Mesenteric fat pad (tissue), 1 donor: ENCODE measurements at places on chromosomes 4 and X.

DNA sequence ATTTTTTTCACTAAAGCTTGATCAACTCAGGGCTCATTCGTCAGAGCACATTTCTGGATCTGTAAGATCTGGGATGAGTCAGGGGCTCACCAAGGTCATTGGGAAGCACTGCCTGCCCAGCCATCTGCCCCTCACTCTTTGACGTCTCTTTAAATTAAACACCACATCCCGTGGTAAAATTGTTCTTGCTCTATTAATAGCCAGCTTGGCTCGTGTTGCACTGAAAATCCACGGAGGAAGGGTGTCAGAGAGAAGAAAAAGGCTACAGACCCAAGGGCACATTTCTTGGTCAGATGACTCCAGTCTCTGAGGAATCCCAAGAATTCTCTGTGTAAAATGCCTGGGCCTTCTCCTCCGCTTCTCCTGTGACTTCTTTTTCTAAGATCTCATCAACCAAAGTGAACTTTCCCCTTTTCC, 45.7 kb upstream of the GATB start:
- DNase-seq = no peak

DNA sequence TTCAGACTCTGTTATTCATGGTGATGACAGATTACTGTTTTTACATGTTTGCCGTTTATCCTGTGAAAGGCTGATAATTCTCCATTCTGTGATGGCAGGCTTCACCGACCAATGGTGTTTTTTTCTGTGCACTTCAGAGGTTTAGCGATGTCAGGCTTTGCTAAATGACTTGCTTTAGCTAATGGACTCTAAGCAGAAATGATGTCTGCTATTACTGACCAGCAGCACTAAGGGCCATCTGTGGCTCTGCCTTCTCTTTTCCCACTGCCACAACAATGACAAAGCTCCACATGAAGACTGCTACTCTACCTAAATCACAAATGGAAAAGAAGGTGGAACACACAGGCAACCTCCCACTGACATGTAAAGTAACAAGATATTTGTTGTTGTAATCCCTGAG, 68.4 kb upstream of the ALB start:
- DNase-seq = no peak

- DNase-seq = no peak
These were observed 9.4 kb downstream of the UVSSA start for GRCh38 chr4:1356181-1356998.

DNA sequence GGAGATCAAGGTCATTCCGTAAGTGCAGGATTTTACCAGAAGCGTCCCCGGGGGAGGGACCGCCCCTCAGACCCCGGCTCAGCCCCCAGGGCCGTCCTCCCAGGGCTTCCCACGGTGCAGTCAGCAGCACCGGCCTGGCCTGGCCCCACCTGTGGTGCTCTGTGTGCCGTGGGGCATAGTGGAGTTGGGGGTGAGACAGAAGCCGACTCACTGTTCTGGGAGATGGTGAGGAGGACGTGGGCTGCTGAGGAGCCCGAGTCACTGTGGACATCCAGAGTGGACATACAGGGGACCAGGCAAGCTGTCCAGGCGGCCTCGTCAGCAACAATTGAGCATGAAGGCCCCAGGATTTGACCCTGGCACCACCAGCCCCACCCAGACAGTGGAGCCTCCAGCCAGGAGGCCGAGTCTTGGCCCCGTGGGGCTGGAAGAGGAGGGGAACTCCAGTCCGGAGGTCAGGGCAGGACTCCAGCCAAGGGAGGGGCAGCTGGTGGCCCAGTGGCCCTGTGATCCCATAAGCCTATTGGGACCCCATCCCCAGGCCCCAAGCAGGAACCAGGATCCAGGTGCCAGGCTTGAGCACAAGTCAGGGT, 19.1 kb downstream of the ATP5ME start:
- no peak for DNase-seq

GRCh38 chrX:2427737-2428136, 73.0 kb downstream of the DHRSX start:
- DNase-seq = no peak

- DNase-seq = no peak
These were observed 647.1 kb downstream of the ANKRD50 start for GRCh38 chr4:124065422-124065821.

DNA sequence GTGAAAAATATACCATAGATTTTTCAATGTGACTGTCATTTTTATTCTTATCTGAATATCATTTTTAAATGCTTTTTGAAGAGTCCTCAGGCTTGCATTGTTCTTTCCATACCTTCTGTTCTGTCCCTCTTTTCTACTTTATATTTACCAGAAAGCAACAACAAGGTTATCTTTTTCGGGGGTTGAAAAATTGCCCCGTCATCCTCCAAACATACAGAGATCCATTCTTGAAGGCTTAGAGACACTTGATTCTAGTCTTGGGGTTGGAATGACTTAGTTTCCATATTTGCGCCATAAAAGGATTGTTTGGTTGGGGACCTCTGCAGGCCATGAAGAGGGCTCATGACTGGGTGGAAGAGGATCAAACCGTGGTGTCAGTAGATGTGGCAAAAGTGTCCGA, 63.5 kb downstream of the FAM114A1 start:
- DNase-seq = no peak

GRCh38 chr4:55121246-55121645, 4.1 kb downstream of the KDR start:
- no peak for DNase-seq

- no peak for DNase-seq
These were observed 856.6 kb downstream of the CENPC start for GRCh38 chr4:66688674-66689073.

DNA sequence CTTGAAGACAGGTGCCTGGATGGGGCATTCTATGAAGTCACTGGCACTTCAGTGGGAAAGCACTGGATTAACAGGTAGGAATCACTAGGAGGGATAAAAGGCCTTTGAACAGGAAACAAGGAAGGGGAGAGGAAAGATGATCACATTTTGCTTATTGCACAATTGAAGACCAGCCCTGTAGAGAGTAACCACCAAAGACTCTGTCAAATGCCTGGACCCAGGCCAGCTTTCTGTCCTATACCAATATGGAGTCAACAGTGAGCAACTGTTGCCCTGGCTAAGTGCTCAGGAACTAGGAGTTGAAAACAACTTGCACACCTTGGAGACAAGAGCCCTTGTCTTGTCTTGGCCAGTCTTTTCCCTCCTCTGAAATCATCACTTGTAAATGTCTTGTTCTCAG, 14.1 kb upstream of the RTL3 start:
- no peak for DNase-seq

DNA sequence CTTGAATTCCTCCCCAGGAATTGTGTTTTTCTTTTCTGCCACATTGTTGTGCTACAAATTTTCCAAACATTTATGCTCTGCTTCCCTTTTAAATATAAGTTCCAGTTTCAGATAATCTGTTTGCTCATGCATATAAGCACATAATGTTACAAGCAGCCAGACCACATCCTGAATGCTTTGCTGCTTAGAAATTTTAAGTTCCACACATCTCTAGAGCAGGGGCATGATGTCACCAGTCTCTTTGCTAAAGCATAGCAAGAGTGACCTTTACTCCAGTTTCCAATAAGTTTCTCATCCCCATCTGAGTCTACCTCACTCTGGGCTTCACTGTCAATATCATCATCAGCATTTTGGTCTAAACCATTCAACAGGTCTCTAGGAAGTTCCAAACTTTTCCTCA, 932.5 kb downstream of the SH3BGRL start:
- no peak for DNase-seq

- no peak for DNase-seq
These were observed 96.6 kb downstream of the EVC2 start for GRCh38 chr4:5611750-5612149.

DNA sequence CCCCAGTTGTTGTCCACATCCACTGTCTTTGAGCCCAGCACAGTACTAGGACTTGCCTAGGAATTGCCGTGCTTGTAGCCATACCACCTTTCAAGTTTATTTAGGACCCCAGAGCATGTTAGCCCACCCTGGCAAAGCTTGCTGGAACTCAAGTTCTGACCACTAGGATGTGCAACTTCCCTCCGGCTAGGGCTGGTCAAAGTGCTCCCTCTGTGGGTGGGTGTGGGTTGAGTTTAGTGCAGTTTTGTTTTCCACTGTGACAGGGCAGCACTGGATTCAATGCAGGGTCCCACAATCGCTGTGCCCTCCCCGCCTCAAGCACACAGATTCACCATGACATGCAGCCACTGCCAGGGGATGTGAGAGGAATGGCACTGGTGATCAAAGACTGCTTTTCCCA, 96.0 kb downstream of the RASGEF1B start:
- no peak for DNase-seq

GRCh38 chrX:130212371-130212770, 40.6 kb downstream of the RAB33A start:
- no peak for DNase-seq

DNA sequence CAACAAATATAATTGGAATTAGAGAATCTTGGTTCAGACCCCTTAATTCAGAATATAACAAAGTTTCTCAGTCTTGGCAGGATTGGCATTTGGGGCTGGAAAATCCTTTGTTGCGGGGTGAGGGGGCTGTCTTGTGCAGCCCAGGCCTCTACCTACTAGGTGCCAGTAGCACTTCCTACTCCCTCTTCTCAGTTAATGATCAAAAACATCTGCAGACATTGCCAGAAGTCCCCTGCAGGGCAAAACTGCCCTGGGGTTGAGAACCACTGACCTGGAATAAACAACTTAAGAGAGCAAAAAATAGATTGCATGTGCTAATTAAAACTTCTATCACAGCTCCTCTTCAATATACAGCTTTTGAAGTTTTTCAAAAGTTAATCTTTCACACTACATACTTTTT, 36.7 kb upstream of the CXorf38 start:
- no peak for DNase-seq

- DNase-seq = no peak
These were observed 130.3 kb downstream of the ADGRA3 start for GRCh38 chr4:22385611-22386011.

DNA sequence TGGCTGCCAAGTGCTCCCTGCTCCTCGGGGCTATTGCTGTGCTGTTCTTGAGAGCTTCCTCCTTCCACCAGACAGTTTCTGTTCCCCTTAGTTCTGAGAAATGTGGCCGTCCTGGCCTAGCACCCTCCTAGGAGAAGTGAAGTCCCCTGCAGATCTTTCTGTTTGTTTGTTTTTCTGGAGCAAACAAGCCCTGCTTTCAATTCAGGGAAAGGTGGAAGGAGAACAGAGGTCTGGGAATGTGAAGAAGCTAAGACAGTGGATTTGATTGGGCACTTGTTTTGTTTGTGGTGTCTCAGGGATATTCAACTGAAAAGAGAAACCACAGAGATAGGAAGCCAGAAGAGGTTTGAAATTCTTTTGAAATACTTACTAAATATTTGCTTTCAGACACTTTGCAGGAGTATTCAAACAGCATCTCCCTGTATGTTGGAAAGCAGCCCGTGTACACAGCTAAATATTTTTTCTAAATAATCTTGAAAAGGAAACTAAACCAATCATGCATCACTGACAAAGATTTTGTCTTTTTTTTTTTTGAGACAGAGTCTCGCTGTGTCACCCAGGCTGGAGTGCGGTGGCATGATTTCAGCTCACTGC, 36.5 kb upstream of the PPM1K start:
- no peak for DNase-seq
